ENCODE measurements at places on chromosomes 6 and 20.

GRCh38 chr20:12860619-12861247 lies 148.0 kb upstream of the SPTLC3 start:
- DNase-seq: no peak

- no peak for DNase-seq
Measured at GRCh38 chr6:57182017-57182432, 9.9 kb downstream of the BAG2 start.

- no peak for DNase-seq
Measured at GRCh38 chr20:42352096-42352495, 733.9 kb upstream of the CHD6 start.

GRCh38 chr6:1107578-1107977 lies 204.3 kb upstream of the FOXQ1 start:
- DNase-seq: no peak

DNA sequence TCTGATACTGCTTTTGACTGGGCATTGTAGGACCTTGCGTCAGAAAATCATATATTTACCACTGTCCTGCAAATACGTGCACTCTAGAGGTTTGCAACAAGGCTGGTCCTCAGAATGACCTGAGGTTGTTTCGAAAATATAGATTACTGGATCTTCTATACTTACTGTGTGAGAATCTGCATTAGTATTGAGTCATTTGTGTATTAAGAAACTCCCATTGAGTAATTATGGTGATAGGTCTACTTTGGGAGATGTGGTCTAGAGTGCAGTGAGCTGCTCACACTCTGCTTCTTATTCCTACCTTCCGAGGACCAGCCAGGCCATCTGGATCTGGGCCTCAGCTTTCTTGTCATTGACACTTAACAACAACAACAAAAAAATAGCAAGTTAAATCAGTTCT lies 9.6 kb downstream of the KLHL32 start:
- no peak for DNase-seq

DNA sequence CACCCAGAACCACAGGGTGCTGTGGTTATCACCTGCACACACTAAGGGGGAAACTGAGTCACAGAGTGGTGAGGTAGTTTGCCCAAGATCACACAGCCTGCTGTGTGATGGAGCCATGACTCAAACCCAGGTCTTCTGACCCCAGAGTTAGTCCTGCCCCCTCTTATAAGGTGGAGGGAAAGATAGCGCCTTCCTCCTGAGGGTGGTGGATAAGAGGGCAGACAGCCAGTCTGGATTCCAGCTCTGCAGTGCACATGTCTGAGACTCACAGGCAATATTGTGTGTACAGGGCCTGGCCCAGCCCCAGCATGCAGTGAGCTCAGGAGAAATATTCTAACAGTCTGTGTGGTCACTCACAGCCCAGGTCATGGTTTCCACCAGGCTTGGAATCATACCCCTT lies 393.7 kb downstream of the CDH4 start:
- no peak for DNase-seq

- no peak for DNase-seq
Measured at GRCh38 chr6:34810936-34811632, 19.2 kb downstream of the BLTP3A start.

DNA sequence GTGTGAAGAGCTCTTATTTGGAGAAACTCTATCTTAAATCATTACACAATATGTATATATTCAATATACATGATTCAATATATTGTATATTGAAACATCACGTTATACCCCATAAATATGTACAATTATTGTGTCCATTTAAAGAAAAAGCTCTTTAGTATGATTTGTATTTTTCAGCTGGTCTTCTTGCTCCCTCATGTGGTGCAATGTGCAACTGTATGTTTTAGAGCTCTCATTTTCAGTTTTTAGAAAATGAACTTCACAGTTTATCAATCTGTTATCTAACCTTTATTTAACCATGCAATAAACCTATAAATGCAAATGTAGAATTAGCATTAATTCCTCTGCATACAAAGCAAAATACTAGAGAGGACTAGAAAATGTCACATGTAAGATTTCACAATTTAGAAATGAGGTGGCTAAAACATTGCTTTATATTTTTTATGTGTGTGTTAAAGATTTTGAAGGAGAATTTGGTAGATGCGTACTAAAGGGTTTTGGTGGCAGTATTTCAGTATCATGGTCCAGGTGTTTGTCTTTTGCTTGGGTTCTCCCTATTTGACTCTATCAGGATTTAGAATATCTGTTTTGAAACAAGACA lies 167.1 kb downstream of the PHF3 start:
- DNase-seq: no peak

GRCh38 chr6:157806131-157806855 lies 16.8 kb upstream of the SNX9 start:
- DNase-seq: no peak

DNA sequence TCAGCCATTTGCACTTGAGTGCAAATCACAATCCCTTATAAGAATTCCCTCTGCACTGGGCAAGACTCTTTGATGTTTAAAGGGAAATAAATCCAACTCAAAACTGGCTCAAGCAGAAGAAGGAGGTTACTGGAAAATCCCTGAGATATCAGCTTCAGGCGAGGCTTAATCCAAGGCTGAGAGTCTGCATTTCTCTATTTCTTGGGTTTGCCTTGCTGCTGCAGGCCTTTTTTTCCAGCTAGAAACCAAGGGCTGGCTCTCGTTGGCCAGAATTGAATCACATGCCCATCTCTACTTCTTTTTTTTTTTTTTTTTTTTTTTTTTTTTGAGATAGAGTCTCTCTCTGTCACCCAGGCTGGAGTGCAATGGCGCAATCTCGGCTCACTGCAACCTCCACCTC lies 11.7 kb downstream of the HCK start:
- no peak for DNase-seq

- DNase-seq: no peak
Measured at GRCh38 chr6:5102267-5102970, 17.3 kb downstream of the PPP1R3G start.

- no peak for DNase-seq
Measured at GRCh38 chr20:20856306-20856705, 143.9 kb upstream of the RALGAPA2 start.

DNA sequence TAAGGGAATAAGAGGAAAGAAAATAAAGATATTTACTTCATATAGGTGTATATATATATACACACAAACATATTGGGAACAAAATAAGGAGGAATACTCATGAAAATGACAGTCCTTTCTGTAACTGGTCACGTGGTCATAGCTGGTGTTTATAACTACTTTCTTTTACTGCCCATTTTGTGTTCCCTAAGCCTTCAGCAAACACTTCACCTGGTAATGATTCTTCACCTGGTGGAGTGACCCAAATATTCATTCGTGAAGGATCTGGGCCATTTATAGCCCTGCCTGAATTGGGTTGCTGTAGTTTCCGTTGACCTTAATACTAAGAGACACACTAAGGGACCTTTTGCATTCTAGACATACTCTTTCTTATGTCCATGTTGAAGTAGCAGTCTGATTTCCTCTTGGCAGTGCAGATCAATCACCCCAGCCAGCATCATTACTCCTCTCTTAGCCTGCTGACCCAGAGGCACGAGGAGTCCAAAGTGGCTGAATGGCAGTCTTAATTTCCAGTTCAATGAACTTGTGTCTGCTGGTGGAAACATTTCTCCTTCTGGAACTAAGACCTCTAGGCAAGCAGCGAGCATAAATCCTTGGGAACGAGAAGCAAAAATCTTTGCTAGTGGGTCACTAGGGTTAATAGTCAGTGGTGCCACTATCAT lies 39.9 kb upstream of the IYD start:
- DNase-seq: no peak

DNA sequence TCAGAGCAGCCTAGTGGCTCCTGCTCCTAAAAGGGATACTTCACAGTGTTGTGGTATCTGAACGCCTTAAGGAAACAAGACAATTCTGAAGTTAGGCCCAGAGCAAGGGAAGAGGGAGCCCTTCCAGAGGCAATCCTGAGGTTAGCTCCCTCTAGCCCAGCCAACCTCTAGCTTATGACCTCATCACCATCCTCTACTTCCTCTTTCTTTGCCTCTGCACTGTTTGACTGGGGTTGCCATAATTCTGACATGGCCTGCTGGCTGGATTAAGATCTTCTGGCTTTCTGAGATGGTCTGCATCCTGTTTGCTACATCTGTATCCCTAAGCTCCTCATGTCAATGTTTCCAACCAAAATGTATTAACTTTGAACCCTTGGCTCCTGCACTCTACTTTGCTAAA lies 23.3 kb upstream of the BMP2 start:
- no peak for DNase-seq

GRCh38 chr6:41625442-41625841 lies 12.8 kb upstream of the MDFI start:
- DNase-seq: no peak

- DNase-seq: no peak
Measured at GRCh38 chr6:154572556-154572955, 62.1 kb upstream of the CNKSR3 start.

DNA sequence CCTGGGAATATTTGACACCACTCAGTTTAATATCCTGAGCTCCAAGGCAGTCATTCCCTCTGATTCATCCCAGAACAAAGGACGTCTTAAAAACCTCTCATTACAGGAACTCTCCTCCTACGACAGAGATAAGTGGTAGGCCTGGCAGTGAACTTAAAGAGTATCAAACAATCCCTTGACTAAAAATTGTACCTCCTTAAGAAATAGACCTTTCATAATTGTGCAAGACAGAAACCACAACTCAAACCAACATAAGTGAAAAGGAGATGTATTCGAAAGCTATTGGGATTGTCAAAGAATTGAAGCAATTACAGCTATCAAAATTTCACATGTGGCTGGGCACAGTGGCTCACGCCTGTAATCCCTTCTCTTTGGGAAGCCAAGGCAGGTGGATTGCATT lies 19.1 kb upstream of the BNIP5 start:
- DNase-seq: no peak

- DNase-seq: no peak
Measured at GRCh38 chr20:43294031-43294430, 104.3 kb upstream of the PTPRT start.

- no peak for DNase-seq
Measured at GRCh38 chr20:9617940-9618339, 103.5 kb downstream of the LAMP5 start.

- no peak for DNase-seq
Measured at GRCh38 chr6:5094327-5094726, 9.2 kb downstream of the PPP1R3G start.

All from stimulated activated CD8-positive, alpha-beta memory T cell treated with anti-CD3 and anti-CD28 coated beads, Interleukin-4, amount 100 ng/mL, for 4 hours (primary cell).